G401 (cell line): ENCODE measurements at places on chromosomes 2 and 18. TPM values are rescaled to one million over a fixed set of nuclear protein-coding genes. Genes with fewer than 3 reads are reported as not detected.

DNA sequence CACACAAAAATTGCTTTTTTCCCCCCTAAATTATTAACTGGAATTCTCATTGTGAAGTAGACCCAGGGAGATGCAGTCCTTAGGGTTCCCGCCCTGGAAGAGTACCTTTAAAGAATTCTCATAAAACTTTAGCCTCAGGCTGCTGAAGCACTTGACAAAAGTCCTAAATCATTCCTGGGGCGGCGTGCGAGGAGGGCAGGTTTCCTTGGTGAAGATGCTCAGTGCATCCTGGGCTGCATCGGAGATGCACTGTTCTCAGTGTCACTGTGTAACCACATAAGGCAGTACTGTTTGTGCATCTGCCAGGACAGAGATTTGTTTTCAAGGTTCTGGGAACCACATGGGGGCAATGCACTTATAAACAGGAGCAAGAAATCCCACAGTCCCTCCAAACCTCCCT lies 62.6 kb downstream of the ZNF236 start:
- DNase-seq: no peak

DNA sequence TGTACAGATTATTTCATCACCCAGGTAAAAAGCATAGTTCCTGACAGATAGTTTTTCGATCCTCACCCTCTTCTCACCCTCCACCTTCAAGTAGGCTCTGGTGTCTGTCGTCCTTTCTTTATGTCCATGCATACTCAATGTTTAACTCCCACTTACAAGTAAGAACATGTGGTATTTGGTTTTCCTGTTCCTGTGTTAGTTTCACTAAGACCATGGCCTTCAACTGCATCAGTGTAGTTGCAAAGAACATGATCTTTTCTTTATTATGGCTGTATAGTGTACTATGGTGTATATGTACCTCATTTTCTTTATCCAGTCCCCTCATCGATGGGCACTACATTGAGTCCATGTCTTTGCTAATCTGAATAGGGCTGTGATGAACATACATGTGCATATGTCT lies 184.2 kb downstream of the KCNJ3 start:
- no peak for DNase-seq

DNA sequence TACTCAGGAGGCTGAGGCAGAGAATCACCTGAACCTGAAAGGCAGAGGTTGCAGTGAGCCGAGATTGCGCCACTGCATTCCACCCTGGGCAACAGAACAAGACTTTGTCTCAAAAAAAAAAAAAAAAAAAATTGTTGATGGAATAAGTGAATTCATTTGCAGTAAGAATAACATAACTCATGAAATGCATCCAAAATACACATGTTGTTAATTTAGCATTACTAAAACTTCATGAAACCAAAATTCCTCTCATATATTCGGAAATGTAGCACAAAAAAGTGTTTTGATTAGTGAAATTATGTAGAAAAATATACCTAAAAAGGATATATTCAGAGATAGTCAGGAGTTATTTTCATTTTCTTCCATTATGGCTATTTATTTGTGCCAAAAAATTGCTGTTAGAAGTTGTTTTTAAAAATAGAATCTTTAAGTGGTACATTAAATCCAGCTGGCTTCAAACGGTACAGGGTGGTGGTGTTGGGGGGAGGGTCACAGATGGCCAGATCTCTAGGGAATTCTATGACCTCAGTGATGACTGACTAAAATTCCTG lies 78.2 kb upstream of the UGP2 start:
- DNase-seq: no peak

- DNase-seq: no peak
Measured at GRCh38 chr2:74317701-74318100, 25.5 kb downstream of the SLC4A5 start.

GRCh38 chr18:59515147-59515546 lies 156.1 kb upstream of the LMAN1 start:
- no peak for DNase-seq

GRCh38 chr2:118732432-118732831 lies 115.0 kb downstream of the EN1 start:
- DNase-seq: no peak

GRCh38 chr18:28153485-28154065 lies 23.4 kb downstream of the CDH2 start:
- peak; percentile 36 for DNase-seq

DNA sequence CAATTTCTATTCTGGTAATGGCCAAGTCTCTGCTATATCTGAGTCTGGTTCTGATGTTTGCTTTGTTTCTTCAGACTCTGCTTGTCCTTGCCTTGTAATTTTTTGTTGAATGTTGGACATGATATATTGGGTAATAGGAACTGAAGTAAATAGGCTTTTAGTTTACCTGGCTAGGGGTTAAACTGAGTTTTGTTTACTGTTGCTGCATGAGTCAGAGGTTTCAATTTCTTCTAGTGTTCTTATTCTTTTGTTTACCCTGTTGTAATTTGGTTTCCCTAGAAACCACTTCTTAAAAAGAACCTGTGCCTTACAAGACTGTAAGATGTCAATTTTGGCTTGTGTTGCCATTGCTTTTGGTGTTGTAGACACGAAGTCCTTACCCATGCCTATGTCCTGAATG lies 285.0 kb upstream of the KCNH7 start:
- no peak for DNase-seq

DNA sequence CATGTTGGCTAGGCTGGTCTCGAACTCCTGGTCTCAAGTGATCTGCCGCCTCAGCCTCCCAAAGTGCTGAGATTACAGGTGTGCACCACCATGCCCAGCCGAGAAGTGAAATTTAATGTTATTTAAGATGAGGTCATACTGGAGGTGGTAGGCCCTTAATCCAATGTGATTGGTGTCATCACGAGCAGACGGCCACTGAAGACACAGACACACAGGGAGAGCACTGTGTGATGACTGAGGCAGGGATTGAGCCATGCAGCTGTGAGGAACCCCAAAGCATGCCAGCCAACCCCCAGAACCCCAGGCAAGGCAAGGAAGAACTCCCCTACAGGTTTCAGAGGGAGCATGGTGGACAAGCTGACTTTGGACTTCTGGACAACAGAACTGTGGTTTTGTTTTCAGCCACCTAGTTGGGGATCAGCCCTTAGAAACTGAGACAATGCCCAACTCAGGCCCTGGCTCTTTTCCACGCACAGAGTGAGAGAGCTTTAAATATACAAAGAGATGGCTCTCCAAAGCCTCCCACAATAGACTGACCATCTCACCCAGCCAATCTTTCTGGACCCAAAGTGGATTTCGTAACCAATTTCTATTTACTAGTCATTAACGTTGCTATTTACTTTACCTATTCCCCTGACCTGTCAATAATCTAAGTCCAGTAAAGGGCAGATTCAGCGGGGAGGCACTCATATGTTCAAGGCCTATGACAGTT lies 34.2 kb downstream of the TBC1D8 start:
- DNase-seq: no peak

- no peak for DNase-seq
Measured at GRCh38 chr2:604854-605524, 72.2 kb downstream of the TMEM18 start.

DNA sequence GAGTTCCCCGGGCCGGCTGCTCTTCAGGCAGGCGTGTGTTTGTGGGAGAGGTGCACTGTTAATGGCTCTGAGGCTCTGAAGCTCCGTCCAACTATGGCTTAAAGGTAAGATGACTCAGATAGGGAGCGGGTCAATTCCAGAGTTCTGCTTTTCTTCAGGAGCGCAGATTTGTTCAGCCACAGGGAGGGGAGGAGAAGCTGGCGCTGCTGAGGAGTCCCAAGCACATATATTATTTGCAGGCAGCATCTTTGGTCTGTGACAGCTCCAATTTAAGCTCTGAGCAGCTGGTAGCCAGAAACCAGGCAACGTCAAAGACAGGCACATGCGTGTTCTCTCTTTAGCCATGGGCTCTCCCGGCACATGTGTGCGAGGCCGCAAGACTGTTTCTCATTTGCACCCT lies 229.2 kb downstream of the BCL2 start:
- DNase-seq: no peak

DNA sequence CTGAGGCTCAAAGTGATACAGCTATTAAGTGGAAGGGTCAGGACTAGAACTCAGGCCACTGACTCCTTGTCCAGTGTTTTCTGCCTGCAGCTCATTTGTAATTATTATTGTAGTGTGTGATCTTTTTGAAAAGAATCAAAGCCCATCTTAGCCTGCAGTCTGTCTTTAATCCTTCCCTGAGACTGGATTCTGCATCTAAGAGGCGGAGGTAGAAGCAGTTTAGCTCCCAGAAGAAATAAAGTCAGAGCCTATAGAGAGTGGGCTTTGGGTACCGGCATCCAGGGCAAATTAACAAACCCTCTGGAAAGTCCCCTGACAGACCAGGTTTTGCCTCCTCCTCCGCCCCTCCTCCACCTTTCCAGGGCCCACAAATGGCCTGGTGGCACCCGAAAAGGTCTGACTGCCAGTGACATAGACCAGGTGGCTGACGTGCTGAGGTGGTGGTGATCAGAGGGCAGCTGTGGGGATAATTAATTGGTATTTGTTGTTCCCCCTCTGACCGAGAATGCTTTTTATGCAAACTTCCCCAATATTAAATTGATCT lies 2.2 kb upstream of the RAX start:
- DNase-seq: no peak

- no peak for DNase-seq
Measured at GRCh38 chr2:8215982-8216381, 465.9 kb upstream of the ID2 start.

DNA sequence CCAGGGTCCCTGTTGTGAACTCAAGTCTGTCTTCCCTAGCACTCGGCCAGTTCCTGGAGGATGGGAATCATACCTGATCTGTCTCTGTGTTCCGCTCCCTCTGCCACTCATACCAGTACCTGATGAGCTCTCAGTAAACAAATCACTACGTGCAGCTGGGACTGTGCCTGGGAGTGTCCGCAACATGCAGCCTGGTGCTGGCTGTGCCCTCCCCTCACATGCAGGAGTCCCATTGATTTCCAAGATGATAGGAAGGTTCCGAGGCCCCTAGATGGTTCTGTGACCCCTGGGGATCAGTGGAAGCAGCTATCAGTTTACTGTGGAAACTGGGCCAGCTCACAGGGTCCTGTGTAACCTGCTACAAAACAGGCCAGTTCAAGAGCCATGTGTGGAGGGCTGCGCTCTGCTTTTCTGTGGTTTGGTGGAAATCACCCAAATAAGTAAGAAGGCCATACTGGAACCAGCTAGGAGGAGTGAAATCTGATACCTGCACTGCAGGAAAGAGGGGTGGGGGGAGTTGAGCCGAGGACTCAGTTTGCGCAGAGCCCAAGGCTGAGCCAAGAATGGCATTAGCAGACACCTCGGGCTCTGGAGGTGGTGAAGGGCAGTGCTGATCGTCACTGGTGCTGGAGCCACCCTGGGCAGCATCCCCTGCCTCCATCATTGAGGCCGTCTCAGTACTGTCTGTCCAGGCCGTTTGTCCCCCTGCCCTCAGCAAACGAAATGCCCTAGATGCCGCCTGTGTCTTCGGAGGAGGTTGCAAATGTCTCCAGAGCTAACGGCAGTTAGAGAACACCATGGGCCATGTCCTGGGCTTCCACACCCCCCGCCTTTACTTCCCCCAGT lies 93.3 kb downstream of the KLHL29 start:
- DNase-seq: no peak

- DNase-seq: peak; percentile 18
Measured at GRCh38 chr2:67039517-67040103, 357.5 kb upstream of the ETAA1 start.

DNA sequence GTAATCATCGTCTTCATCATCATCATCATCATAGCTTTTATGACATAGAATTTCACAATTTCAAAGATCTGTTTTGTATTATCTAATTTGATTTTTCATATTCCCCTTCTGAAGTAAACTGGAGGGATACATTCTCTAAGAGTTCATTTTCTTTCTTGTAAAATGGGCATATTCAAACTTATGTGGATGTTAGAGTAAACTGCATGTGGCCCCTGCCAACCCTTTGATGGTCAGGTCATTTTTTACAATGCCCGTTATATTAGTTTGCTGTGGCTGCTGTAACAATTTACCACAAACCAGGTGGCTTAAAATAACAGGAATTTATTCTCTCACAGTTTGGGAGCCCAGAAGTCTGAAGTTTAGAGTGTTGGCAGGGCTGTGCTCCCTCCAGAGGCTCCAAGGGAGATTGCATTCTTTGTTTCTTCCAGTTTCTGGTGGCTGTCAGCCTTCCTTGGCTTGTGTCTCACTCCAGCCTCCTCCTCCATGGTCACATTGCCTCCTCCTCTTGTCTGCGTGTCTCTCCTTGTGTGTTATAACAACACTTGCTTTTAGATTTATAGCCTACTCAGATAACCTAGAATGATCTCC lies 127.5 kb upstream of the MMADHC start:
- DNase-seq: peak; percentile 63

- peak; percentile 41 for DNase-seq
Measured at GRCh38 chr18:79856119-79857007, 58.6 kb downstream of the KCNG2 start.

DNA sequence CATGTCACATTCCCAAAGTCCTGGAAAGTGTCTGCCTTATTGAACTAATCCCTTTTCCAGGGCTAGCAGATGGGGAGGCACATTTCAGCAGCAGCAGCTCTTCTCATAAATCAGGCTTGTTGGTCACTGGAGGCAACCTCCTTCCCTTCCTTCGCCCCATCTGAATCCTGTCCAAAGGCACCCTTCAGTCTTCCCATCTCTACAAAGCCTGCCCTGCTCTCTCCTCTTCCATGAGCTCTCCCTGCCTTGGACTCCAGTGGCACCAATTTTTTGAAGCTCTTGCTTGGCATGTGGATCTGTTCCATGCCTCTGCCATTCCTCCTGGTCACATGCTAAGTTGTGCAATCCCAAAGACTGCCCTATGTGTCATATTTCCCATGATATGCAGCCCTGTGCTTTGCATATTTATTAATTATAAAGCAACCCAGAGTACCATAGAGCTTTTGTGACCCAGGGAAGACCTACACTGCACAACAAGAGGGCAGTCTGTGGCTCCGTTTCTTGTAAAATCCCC lies 70.3 kb downstream of the ANTXR1 start:
- no peak for DNase-seq

DNA sequence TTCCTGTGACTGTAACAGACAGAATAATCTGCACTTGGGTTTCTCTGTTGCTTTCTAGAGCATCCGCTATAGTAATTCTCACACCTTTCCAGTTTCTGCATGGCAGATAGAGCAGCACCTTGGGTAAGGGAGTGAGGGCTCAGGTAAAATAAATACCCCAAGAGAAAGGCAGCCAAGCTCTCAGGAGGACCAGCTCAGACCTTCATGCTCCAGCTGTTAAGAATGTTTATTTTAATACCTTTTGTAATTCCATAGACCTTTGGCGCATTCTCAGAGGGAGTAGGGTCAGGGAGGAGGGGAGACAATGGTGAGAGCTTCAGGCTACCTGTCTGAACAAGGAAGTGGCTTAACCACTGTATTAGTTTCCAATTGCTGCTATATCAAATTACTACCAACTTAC lies 16.2 kb upstream of the TMEM178A start:
- no peak for DNase-seq

The KLHL41 gene
- total RNA-seq: 0.10 TPM in 1 of 2 replicates, not detected in the other

The PROM2 gene
- total RNA-seq: 0.03 TPM in 1 of 2 replicates, not detected in the other

The GPAT2 gene
- total RNA-seq: not detected in 2 replicates

The SRD5A2 gene
- total RNA-seq: not detected in 2 replicates

The DPP4 gene
- total RNA-seq: not detected in 2 replicates

The PLCL1 gene
- not detected in 2 replicates for total RNA-seq

The COX5B gene
- 441 and 748 TPM in 2 replicates for total RNA-seq

The POTEI gene
- under 0.01 TPM in 1 of 2 replicates, not detected in the other for total RNA-seq

The HRH4 gene
- total RNA-seq: not detected in 2 replicates

The ATP6V1C2 gene
- total RNA-seq: 0.06 TPM in 1 of 2 replicates, not detected in the other

The SLC25A52 gene
- not detected in 2 replicates for total RNA-seq

The FARP2 gene
- total RNA-seq: 36.3 and 38.6 TPM in 2 replicates

The SLC39A10 gene
- 20.1 and 20.3 TPM in 2 replicates for total RNA-seq

The MREG gene
- 4.0 and 4.2 TPM in 2 replicates for total RNA-seq

The RGPD3 gene
- total RNA-seq: 0.81 and 1.3 TPM in 2 replicates

The RBM44 gene
- 0.10 and 0.25 TPM in 2 replicates for total RNA-seq

The CTDSP1 gene
- total RNA-seq: 68.2 and 86.5 TPM in 2 replicates

The VIL1 gene
- total RNA-seq: not detected in 2 replicates
